ENCODE measurements at places on chromosomes 13 and 19.

- DNase-seq = no peak
These were observed 282.2 kb downstream of the SLITRK5 start for GRCh38 chr13:87953381-87953780.

DNA sequence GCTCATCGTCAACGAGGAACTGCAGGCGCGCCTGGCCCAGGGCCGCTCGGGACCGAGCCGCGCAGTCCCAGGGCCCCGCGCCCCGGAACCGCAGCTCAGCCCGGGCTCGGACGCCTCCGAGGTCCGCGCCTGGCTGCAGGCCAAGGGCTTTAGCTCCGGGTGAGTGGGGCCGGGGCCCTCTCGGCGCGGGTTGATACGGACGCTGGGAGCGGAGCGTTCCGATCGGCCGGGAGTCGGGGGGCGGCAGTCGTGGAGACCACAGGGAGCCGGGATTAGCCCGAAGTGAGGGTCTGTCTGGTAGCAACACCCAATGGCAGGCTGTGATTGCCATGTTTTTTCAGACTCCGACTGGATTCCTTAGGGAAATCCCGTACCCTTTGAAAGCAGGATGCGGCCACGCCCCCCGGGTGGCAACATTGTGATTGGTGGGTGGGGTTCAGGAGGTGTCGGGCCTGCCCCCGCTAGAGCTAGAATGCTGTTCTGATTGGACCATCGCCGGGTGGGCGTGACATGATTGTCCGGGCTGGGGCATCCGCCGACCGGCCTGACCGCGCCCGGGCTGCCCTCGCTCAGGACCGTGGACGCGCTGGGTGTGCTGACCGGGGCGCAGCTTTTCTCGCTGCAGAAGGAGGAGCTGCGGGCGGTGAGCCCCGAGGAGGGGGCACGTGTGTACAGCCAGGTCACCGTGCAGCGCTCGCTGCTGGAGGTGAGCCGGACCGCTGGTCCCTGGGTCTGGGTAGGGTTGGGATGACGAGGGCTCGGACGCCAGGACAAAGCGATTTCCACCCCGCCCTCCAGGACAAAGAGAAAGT lies 11.3 kb downstream of the EPS8L1 start:
- no peak for DNase-seq

DNA sequence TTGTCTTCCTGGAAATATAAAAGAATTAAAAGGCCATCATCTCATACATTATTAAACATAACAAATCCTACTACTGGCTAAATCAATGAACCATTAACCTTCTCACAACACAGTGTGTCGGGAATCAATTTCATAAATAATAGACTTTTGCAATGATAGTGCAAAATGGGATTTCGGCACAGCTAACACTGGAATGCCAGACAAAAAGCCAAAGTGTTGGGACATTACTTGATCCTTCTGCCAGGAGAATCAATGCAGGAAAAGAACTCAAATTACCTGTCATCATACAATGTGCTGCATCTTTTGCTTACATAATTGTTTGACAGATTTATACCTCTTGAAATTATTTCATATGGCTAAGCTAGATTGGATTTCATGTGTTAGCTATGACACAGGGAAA lies 334.3 kb downstream of the MTUS2 start:
- DNase-seq = no peak

DNA sequence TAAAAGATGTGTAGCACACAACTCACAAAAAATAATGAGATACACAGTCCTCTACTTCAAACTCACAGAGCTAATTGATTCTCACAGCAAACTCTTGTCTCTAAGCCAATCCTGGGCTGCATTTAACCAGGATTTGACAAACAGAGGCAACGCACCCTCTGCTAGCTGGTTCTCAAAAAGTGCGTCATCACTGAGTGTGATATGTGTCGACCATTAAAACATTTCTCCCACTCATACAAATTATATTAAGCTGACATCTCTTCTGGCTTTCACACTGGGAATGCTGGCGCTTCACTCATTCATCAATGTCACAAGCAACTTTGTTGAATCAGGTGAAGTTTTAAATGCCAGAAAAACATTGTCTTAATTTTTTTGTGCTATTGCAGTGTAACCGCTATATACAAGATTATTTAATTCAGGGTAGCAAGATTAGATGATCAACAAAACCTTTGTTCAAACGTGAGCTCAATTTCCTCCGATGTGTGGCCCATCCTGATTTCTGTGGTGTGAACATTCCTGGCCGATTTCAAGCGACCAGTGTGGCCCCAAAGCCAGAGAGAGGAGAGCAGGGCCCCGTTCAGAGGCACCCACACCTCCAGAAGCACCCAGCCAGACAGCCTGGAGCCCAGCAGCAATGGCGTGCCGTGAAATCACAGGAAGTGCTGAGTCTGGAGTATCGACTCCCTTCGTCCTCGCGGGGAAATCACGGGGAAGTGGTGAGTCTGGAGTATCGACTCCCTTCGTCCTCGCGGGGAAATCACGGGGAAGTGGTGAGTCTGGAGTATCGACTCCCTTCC lies 49.4 kb downstream of the RASA3 start:
- no peak for DNase-seq

- peak; percentile 44 for DNase-seq
These were observed 1.7 kb downstream of the RBM26 start for GRCh38 chr13:79404361-79404760.
